ENCODE measurements at places on chromosomes 5 and 9.

DNA sequence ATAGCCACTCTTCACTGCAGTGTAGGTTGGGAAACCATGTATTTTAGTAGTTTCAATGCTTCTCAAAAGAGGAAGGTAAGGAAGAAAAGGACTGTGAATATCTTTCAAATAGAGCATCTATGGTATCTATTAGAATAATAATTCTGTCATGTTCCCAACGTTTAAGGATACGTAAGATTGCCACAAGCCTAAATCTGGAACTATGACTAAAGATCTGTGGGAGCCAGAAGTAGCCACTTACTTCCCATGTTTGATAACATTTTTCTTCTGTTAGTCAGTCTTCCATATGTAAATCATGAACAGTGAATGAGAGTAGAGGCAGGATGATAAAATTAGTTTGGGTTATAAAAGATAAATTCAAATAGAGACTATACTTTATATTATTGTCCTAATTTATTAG lies 16.3 kb upstream of the MROH2B start:
- no peak for DNase-seq

GRCh38 chr5:179126506-179126991 lies 66.4 kb downstream of the ZNF354C start:
- DNase-seq = no peak

DNA sequence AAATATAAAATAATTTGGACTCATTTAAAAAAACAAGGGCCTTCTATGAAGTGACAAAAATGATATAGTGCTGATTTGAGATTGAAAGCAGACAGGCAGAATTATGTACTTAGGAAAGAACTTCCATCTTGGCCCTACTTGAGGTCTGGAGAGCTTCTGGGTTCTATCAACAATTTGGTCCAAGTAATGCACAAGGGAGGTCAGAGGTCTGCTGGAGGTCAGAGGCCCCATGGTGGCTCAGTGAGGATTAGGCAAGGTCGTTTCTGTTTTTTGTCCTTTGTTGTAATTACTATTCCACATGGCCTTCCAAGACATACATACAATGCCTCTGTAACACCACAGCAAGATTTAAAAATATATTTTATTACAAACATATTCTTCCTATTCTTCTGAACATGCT lies 37.2 kb downstream of the NUDT12 start:
- DNase-seq = no peak

DNA sequence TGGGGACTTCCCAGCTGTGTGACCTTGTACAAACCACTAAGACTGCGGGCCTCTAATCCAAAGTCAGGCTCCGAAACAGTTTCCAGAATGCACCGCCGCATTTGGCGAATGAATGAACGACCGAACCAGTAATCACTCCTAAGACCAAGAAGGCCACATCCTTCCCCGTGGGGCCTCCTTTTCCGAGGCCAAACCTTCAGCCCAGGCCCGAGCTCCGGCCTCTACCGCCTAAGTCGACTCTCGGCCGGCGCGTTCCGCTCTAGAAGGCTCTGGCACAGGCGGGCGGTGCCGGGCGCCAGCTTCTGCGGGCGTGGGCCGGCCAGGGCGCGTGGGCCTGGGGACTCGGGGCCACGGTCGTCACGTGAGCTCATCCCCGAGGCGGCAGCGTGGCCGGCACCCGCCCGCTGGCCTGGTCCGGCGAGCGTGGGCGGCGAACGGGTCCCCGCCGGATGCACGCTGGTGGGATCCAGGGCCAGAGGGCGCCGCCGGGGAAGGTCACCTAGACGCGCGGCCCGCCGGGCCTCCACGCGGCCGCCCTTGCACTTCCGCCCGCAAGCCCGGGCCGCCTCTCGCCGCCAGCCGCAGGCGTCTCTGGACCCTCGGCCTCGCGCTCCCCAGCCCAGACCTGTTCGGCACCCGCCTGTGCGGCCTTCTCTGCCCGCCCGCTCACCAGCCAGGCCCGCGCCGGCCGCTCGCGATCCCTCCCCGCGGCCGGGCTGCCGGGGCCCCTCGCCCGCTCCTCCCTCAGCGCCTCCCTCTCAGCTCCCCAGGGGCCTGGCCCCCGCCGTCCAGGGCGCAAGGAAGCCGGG lies 754 bp downstream of the VDAC1 start:
- peak; percentile 74 for DNase-seq

DNA sequence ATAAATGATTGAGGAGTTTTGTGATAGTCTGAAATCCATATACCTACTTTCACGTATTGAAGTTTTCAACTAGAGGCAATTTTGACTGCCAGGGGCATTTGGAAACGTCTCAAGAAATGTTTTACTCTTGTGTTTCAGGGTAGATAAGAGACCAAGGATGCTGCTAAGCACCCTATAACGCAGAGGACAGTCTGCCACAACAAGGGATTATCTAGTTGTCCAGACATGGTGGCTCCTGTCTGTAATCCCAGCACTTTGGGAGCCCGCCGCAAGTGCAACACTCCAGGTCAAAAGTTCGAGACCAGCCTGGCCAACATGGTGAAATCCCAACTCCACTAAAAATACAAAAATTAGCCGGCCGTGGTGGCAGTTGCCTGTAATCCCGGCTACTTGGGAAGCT lies 133.7 kb upstream of the CCNG1 start:
- DNase-seq = no peak

DNA sequence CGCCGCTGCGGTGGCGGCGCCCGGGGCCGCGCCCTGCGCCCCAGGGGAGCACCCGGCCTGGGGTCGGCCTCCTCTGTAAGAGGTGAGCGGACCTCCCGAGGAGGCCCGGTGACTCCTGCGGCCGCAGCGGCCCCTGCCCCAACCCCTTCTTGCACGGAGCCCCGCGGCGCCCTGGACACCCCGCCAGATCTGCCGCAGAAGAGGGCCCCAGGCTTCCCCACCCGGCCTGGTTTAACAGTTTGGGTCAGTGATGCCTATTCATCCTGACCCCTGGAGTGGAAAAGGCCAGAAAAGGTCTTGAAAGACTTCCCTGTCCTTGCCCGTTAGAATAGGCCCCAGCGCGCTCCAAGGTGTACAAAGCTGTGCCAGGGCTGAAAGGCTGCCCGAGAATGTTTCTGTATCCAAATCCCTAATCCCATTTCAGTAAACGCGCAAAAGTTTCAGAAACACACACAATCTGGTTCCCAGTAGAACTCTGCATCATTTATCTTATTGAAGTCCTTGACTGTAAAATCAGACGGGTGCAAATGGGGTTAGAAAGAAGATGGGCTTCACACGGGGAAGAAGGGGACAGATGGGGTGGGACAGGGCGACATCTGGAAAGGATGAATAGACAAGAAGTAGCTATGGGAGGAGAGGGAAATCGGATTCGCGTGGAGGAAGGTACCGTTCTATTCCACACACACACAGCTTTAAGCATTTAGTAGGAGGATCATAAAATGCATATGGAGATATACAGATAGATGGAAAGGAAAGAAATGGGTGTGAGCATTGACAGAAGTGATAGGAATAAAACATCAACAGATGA lies 1.1 kb upstream of the SSBP2 start:
- DNase-seq = peak; percentile 69

GRCh38 chr9:92295827-92296258 lies 2.3 kb upstream of the IARS1 start:
- no peak for DNase-seq

DNA sequence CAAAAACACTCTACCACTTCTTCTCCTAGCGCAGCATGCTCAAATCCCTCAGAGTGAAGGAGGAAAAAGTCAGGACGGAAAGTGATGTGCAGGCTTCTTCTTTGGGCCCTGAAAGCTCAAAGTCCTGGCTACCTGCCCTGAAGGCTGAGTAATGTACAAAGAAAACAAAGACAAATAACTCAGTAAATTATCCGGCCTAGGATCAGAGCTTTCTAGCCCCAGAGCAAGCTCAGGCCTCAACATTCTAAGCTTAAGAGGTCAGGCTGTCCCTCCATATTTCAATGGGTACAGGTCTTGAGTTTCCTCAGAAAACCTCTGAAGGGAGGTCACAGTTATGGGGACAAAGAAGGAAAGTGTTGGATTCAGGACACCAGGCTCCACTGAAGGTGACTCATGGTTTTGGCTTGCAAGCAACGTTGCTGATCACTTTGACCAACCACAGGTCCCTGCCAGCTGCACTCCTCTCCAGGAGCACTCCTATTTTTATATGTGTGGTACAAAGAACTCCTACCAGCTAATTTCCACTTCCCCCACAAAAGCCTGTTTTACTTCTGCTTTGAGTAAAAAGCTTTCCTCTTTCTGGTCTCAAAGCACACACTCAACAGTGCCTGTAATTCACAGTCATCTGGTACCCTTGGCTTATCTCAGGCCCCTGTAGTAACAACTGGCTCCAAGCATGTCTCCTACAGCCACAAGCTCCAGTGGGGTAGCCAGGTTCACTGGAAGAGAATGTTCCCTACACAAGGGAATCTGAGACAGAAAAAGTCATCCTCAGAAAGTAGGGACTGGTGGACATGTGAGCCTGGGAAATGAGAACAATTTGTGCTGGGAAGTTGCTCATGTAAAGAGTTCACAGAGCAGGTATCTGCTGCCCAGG lies 115.7 kb downstream of the UGCG start:
- DNase-seq = peak; percentile 36

- DNase-seq = no peak
These were observed 97.5 kb downstream of the DMXL1 start for GRCh38 chr5:119168401-119168800.

GRCh38 chr9:665296-665695 lies 176.2 kb upstream of the DMRT1 start:
- no peak for DNase-seq

GRCh38 chr9:129885018-129885669 lies 49.9 kb downstream of the USP20 start:
- no peak for DNase-seq

DNA sequence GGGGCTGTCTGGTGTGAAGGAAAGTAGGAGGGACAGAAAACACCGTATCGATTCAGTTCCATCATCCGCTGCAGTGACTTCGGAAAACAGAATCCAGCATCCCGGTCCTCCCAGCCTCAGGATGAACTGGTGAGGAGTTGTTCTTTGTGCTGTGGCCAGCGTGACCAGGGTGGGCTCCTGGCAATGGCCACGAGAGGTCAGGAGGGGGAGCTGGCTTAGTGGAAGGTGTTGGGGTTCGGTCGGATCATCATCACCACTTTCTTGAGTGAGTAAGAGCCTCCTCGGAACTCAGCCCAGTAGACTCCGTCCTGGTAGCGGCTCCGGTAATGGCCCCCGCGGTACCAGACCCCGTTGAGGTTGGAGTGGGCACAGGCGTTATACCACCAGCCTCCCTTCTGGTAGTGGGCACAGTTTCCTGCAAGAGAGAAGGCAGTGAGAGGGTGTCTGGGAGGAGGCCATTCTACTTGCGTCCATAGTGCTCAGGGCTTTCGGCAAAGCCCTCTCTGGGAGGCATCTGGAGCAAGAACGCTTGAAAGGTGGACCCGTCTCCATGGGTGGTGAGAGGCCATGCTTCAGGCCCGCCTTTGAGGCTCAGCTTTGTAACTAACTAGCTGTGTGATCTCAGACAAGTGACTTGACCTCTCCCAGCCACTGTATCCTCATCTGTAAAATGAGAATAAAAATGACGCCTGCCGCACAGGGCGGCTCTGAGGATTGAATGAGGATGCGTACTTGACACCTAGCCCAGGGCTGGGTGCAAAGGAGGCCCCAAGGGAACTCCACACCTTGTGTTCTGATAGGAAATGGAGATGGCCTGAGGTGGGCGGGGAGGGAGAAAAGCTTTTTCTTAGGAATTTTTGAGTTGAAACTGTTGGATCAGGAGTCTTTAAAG lies 33.5 kb downstream of the ANGPTL2 start:
- no peak for DNase-seq

- DNase-seq = no peak
These were observed 31.6 kb downstream of the RGMB start for GRCh38 chr5:98805070-98805469.

GRCh38 chr5:128472919-128473318 lies 65.1 kb downstream of the FBN2 start:
- DNase-seq = no peak

- no peak for DNase-seq
These were observed 108.0 kb downstream of the PAM start for GRCh38 chr5:102863058-102863457.

DNA sequence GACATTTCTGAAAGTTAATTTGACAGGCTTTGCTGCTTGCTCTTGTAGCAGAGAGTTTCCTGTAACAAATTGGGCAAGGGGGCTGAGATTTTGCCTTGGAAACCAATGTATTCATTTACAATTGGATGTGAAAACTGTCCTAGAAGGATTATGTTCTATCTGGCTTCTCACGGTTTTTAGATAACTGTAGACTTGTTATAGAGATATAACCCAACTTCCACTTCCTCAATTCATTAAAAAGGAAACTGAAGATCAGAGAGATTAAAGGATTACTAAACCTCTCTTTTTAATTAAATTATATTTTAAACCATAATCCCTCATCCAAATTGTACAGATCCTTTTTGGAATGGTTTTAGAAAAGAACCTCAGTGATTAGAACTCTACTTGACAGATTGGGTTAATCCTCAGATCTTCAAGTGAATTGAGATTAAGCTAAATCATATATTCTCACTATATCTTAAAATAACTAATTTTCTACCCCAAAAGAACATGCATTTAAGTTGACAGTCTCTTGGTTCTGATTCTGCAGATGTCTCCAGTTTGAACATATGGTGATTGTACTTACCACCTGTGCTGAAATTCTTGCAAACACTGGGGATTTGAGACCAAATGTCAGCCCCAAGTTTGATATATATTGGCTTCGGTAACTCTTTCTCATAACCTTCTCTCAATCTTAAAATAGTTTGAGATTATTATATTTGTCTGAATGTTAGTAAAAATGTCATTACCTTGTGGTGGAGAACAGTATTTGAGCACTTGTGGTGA lies 130.1 kb upstream of the C9orf72 start:
- no peak for DNase-seq

GRCh38 chr9:87614397-87614796 lies 111.5 kb upstream of the CTSL start:
- no peak for DNase-seq

GRCh38 chr9:135287627-135288026 lies 192.0 kb upstream of the PPP1R26 start:
- no peak for DNase-seq

All from left hindlimb (tissue), 1 donor.